ENCODE measurements at places on chromosomes 7 and 10.

DNA sequence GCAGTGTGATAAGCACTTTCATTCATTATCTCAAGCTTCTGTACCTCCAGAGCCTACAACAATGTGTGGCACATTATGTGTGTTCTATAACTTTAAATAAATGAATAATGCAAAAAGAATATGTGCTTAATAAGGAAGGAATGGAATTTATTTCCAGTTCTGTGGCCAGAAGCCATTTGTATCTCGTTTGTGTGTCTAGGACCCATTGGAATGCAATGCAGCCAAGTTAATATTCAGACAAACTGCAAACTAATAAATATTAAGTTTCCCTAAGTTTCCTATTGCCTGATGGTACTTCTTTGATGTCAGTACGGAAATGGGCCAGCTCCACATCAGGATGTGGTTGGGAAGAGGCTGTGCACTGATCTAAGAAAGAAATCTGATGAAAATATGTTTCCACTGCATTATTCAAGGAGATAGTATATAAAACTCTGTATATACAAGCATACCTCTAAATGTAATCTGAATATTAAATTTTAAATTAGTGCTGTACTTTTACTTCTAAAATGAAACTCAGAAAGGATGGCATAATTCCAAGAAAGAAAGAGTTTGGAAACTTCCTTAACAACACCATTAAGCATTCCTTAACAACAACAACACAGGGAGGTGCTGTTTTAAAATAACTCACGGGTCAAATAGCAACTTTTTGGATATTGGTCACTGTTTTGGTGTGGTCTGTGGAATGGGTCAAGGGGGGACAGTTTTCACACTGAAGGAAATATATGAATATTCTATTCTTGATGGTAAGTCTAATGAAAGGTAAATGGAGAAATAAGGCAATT is 29.4 kb upstream of the ANKRD30A start:
- DNase-seq = no peak

GRCh38 chr10:6987536-6987945 is 407.5 kb upstream of the PRKCQ start:
- DNase-seq = no peak

- no peak for DNase-seq
Observed at GRCh38 chr10:112052166-112052565, 131.4 kb downstream of the GPAM start.

DNA sequence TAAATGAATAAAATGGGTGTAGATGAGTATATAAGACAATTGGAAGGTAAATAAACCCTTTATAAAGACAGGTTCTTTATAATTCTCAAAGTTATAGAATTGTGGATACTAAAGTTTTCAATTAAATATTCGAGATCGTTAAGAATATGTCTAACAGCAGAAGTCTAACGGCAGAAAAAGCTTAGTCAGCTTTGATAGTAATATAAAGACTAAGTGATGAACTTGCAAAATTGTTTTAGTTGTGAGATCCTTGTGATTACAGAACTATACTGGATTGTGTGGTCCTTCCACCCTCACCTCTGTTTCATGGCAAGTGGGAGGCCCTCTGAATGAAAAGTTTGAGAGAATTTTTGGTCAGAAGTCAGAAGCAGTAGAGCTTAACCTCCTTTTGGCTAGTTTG is 2.3 kb downstream of the THNSL1 start:
- no peak for DNase-seq

DNA sequence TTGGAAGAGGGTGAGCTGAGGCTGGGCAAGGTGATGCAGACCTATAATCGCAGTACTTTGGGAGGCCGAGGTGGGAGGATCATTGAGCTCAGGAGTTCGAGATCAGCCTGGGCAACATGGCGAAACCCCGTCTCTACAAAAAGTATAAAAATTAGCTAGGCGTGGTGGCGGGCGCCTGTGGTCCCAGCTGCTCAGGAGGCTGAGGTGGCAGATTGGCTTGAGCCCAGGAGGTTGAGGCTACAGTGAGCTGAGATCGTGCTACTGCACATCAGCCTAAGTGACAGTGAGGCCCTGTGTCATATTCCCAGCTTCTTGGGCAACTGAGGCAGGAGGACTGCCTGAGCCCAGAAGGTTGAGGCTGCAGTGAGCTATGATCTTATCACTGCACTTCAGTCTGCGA is 13.6 kb downstream of the BMPR1A start:
- DNase-seq = no peak

- DNase-seq = no peak
Observed at GRCh38 chr7:122886357-122887081, at the start of gene CADPS2. Gene CADPS2 (minus strand): TSS chr7:122886460. CDS start chr7:122886337, 123 bp downstream.

DNA sequence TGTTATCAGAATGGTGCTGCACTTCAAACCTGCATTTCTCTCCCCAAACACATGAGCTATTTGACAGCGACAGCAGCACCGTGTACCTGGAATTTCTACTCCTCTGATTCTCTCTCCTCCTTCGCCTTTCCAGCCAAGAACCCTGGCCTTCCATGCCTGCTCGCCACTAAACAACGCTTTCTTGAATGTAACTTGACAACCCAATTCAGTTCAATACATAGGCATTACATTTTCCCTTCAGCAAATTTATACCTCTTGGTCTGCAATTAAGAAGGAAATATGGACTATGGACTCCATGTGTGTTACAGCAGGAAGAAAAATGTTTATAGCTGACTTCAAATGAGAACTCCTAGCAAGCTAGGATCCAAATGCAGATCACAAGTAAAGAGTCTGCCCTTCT is 162.6 kb upstream of the AUTS2 start:
- no peak for DNase-seq

- DNase-seq = no peak
Observed at GRCh38 chr7:5635006-5635405, 146.5 kb downstream of the RNF216 start.

DNA sequence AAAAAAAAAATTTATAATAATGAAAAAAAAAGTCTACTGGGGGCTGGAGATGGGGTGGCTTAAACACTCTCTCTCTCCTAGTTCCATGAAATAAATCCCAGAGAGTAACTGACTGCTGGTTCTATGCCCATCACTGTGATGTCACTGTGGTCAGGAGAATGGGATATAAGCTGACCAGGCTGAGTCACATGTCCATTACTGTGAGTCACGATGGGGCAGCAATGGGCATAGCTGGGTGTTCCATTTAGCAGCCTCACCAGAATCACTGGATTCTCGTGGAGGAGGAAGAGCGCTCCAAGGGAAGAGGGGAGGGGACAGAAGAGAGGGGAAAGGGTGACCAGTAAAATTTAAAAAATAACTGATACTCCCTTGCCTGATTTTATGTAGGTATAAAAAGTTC is 37.1 kb downstream of the MASTL start:
- DNase-seq = no peak

- DNase-seq = no peak
Observed at GRCh38 chr10:5843686-5844344, 30.6 kb upstream of the GDI2 start.

- no peak for DNase-seq
Observed at GRCh38 chr10:49228677-49229076, 40.5 kb upstream of the TMEM273 start.

DNA sequence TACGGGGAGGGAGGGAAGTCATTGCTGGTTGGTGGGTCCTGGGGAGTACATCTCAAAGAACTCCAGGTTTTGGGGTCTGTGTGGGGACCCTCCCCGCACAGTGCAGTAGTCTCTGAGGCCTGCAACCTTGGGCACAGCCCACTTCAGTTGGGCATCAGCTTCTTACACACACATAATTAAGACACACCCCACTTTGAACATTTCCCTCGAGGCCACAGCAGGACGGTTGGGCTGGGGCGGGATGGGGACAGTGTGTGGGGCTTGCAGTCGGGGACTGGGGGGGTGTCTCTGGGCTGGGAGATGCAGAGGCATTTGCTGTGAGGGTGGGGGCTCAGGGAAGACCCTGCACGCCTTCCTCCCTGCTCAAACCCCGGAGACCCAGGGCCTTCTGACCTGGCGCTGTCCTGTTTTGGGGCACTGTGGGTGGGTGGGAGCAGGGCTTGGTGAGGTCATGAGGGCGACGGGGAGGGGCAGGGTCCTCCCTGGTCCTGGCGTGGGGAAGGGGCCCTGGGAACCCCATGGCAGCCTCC is 1.3 kb downstream of the LFNG start:
- no peak for DNase-seq

DNA sequence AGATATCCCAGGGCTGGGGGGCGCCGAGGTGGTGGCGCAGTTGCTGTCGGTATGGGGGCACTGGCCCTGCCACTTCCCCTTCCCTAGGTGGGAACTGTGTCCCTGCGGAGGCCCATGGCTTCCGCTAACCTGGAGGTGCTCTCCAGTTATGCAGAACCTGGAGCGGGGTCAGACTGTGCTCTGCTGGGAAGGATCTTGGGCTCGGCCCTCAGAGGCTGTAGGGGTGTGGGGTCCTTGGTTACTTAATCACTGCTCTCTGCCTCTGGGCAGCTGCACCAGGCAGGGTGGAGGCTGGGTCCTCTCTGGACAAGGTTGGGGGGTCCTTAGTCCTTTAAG is 2.4 kb downstream of the BRI3 start:
- no peak for DNase-seq

- no peak for DNase-seq
Observed at GRCh38 chr7:6705959-6706665, 635 bp downstream of the ZNF12 start.

- no peak for DNase-seq
Observed at GRCh38 chr7:130927062-130927461, 193.1 kb upstream of the KLF14 start.

Data from D721Med (cell line).